ENCODE measurements at places on chromosomes 2 and 18.

DNA sequence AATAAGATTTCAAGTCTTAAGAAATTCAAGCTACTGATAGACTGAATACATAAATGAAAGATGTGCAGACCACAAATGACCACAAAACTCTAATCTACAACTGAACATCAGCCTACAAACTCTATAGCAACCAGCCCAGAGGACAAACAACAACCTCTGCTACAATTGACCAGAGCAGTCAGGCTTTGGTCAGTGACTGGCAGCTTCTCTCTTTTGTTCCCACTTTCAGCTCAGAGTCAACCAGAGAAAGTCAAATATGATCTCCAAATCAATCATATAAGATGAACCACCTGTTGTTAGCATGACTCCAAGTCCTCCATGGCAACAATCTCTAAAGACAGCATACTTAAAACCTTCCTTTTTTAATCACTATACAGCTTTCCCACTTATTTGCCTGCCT, 996.2 kb downstream of the SUCLG1 start:
- DNase-seq: no peak

GRCh38 chr18:28716338-28716737, 539.4 kb upstream of the CDH2 start:
- DNase-seq: no peak

- DNase-seq: peak; percentile 63
These were observed 420.2 kb upstream of the CHST9 start for GRCh38 chr18:27605107-27605834.

- no peak for DNase-seq
These were observed 37.3 kb upstream of the REL start for GRCh38 chr2:60844105-60844504.

DNA sequence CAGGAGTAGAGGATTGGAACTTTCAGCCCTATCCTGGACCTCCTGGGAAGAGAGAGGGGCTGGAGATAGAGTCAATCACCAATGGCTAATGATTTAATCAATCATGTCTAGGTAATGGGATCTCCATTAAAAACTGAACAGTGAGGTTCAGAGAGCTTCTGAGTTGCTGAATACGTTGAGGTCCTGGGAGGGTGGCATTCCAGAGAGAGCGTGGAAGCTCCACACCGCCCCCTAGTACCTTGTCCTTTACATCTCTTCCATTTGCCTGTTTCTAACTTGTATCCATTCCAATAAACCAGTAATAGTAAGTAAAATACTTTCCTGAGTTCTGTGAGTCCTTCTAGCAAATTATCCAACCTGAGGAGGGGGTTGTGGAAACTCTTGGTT, 101.7 kb downstream of the B3GNT2 start:
- peak; percentile 62 for DNase-seq

DNA sequence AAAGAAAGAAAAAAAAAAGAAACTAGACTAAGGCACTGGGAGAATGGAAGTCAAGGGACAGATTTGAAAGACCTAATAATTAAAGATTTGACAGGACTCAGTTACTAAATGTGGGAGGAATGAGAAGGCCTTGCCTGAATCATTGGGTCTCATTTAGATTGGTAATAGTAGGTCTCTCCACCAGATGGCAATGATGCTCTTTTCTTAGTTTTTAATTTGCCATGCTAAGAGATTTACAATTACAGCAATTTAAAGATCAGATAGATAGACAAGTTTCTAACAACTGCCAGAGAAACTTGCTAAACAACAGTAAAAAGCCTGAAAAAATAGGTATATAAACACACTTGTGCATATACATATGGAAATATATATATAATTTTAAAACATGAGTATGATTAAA, 153.0 kb downstream of the TMEM247 start:
- no peak for DNase-seq

GRCh38 chr18:10559553-10560451, 34.0 kb downstream of the NAPG start:
- no peak for DNase-seq

GRCh38 chr18:10514082-10514481, 11.7 kb upstream of the NAPG start:
- DNase-seq: no peak

- no peak for DNase-seq
These were observed 38.5 kb upstream of the SPTBN1 start for GRCh38 chr2:54417577-54417976.

DNA sequence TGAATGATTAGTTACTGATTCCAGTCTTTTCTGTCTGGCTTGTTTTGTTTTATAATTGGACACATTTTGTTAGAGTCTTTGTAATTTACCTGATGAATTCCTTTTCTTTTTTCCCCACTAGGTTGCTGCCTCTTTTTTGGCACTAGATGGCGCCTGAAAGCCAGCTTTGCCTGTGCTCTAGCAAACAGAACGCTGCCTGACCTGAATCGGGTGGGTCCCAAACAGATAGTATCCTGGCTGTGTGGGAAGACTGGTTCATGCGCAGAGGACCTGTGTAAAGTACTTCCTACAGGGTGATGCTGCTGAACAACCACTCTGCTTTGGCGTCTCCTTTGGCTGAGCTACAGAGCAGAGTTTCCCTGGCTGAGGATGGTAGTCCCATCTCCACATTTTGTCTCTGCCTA, 288.2 kb downstream of the IKZF2 start:
- peak; percentile 86 for DNase-seq

DNA sequence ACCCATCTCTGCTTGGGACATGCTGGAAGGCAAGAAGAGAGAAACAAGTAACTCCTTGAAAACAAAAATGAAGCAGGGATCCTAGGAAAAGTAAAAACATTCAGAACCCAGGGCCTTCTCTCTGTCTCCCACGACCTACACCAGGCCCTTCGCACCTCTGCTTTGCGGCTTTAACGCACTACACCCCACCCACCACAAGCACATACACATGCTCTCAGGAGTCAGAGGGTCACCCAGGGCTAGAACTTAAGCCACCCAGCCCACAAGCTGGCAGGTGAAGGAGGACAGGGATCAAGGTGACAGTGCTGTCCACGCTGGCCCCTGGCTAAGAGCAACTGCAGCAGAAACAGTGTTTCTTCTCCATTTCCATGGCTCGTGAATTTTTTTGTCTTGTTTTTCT, 72.2 kb downstream of the BCL11A start:
- no peak for DNase-seq

GRCh38 chr18:54713386-54713785, 114.9 kb upstream of the RAB27B start:
- no peak for DNase-seq

DNA sequence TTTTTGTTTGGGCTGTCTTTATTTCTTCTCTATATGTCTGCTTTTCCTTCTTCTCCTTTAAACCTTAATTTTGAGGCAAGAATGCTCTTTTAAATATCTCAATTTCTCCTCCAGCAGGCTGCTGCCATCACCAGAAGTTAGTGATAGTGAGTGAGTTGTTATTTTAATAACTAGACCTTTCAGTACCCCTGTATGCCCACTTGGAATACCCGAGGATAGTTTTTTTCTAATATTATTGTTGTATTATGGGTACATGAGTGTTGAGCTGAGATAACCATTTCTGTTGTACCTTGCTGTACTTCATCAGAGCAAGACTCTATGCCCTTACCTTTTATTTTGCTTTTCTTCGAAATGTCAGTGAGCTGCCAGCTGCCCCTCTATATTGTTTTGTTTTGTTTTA, 50.1 kb downstream of the PPM1B start:
- no peak for DNase-seq

- DNase-seq: no peak
These were observed 156.7 kb upstream of the HAAO start for GRCh38 chr2:42949125-42949524.

GRCh38 chr2:107992069-107992468, 5.7 kb downstream of the SLC5A7 start:
- DNase-seq: no peak

DNA sequence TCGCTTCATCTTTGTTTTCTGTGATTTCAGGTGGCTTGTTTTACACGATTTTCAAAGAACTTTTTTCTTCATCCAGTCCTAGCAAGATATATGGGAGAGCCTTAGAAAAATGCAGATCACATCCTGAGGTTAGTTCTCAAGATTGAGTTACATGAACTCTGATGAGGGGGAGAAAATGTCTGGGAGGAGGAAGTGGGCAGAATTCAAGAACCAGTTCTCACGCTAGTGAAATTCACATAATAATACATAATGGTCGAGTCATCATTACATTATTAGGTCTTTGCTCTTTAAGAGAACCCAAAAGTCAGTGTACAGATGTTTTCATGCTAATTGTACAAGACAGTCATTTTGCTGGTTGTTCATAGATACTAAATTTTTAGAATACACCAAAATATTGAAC, 7.0 kb downstream of the TIMM21 start:
- DNase-seq: no peak

DNA sequence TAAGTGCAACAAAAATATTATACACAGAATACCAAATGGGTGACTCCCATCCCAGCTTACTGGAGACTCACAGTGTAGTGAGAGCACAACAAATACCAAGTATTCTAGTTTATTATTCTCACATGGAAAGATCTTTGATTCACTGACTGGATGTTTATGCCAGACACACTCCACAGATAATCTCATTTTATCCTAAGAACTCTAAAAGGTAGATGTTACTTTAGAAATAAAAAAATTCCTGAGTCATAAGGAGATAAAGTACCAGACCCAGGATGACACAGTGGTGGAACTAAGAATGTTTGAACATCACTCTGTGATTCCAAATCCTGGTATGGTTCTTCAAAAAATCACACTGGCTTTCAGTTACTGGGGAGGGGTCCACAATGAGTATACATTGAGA, 136.2 kb downstream of the CDH2 start:
- no peak for DNase-seq

GRCh38 chr2:43227830-43228281, 1.4 kb upstream of the ZFP36L2 start:
- DNase-seq: no peak

DNA sequence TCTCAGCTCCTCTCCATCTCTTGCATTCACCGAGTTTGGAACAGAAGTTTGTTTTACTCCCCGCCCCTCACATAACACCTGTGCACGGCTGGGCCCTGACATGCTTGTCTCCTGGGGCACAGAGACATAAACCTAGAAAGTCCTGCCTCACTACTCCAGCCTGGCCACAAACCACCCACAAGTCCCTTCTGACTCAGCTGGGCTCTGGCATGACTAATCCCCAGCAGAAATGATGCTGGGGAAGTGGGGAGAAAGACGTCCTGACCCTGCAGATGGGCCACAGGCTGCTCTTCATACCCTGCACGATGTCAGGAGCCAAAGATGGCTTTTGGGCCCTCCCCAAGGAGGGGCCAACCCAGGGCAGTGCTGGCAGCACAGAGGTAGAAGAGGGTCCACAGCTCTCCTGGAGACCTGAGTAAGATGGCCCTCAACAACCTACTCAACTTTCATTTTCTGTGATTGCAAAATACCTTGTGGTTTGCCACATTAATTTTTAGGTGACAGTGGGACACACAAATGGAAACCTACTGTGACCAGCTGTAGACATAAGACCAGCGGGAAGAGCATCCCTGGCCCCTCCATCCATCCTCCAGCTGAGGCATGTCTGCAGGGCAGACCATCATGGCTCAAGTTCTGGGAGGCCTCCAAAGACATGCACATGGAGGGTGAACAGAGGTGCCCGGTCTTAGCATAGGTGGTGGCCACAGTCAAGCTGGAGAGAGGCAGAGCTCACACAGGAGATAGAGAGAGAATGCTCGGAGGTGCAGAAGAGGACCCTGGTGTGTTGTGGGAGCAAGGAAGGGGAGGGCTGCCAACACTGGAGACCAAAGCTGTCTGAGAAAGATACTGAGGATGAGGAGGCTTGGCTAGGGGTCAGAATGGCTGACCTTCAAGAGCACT, 40.0 kb downstream of the DNMT3A start:
- DNase-seq: no peak

- DNase-seq: no peak
These were observed 452 bp downstream of the RAPH1 start for GRCh38 chr2:203534621-203535077.

GRCh38 chr2:47769318-47769717, 13.6 kb upstream of the MSH6 start:
- DNase-seq: no peak

DNA sequence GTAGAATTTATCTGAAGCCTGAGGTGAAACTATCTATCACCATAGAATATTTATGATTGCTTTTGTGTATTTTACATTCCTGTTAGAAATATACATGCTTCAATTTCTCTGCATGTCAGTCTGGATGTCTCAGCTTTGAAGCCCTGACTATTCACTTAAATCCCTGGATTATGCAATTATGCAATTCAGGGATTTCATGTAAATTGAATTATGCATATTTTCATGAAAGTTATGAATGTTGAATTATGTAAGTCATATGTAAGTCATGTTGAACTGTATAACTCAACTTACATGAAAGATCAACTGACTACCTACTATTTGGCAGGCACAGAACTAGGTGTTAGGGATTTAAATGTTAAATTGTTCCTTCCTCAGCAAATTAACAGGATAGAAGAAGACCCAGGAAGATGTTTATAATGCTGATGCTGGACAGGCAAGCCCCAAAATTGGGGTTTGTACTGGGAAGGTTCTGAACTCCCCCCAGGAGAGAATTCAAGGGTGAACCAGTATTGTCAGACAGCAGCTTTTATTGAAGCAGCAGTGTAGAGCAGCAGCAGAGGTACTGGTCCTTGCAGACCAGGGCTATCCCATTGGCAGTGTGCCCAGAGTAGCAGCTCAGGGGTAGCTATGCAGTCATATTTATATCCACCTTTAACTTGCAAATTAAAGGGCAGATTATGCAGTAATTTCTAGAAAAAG, 236.5 kb downstream of the ZNF804A start:
- no peak for DNase-seq

DNA sequence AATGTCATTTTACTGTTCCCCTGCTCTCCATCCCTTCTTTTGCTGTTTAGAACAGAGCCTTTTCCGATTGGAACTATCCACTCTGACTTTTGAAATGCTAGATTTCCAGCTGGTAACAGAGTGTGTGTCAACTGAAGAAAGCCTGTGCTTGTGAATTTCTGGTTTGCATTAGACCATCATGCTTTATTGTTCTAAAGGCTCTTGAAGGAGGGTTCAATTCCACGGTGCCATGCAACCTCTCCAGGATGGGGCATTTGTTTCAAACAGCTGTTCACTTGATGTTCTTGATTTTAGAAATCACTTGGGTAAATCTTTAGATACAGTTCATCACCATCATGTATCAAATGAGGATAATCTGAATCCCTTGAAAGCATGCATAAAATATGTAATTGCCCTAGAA, 156.7 kb downstream of the QPCT start:
- DNase-seq: no peak

GRCh38 chr2:156748221-156748620, 312.0 kb downstream of the GPD2 start:
- DNase-seq: no peak

- no peak for DNase-seq
These were observed 8.6 kb upstream of the SERPINB2 start for GRCh38 chr18:63878925-63879324.

All from ELF-1 (cell line).